Liver (tissue), 10 donors: ENCODE measurements at places on chromosomes 7 and 10. TPM values are rescaled to one million over a fixed set of nuclear protein-coding genes. Genes with fewer than 3 reads are reported as not detected.

CALML3 gene
- not detected for total RNA-seq

HIF1AN gene
- 10.7 TPM for total RNA-seq

OR2A7 gene
- total RNA-seq = 1.6 TPM

PRR15 gene
- 0.98 TPM for total RNA-seq

CFAP70 gene
- total RNA-seq = 2.3 TPM

TUBB8 gene
- not detected for total RNA-seq

OR2A5 gene
- total RNA-seq = not detected

GIMAP5 gene
- 11.1 TPM for total RNA-seq

ZNF804B gene
- total RNA-seq = not detected

GRCh38 chr7:87935384-87935706, 1.3 kb downstream of the ADAM22 start:
- no peaks in the 10 kb centered on the region for H3K36me3 ChIP-seq
- H3K4me1 ChIP-seq = peaks cover 17% of the 10 kb centered on the region
- no peak for DNase-seq
- H3K27me3 ChIP-seq = no peaks in the 10 kb centered on the region
- H3K27ac ChIP-seq = no peak overlapping the region
- peak overlapping the region; percentile 75 for H3K4me3 ChIP-seq

DNA sequence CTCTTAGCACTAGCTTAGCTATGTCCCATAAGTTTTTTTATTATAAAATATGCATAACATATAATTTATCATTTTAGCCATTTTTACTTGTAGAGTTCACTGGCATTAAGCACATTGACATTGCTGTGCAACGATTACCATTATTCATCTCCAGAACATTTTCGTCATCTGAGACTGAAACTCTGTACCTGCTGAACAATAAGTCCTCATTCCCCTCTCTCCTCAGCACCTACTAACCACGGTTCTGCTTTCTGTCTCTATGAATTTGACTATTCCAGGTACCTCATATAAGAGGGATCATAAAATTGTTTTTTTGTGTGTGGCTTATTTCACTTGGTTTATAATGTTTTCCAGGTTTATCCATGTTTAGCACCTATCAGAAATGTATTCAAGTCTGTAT, 64.1 kb downstream of the SHOC2 start:
- H3K4me3 ChIP-seq = no peak overlapping the region
- H3K36me3 ChIP-seq = no peaks in the 10 kb centered on the region
- no peak for DNase-seq
- H3K27ac ChIP-seq = no peak overlapping the region
- no peaks in the 10 kb centered on the region for H3K27me3 ChIP-seq

GRCh38 chr10:63720072-63720537, 198.9 kb downstream of the REEP3 start:
- no peaks in the 10 kb centered on the region for H3K27me3 ChIP-seq
- DNase-seq = peak; percentile 44
- no peak overlapping the region for H3K27ac ChIP-seq
- peaks cover 28% of the 10 kb centered on the region for H3K4me1 ChIP-seq
- H3K36me3 ChIP-seq = no peaks in the 10 kb centered on the region

DNA sequence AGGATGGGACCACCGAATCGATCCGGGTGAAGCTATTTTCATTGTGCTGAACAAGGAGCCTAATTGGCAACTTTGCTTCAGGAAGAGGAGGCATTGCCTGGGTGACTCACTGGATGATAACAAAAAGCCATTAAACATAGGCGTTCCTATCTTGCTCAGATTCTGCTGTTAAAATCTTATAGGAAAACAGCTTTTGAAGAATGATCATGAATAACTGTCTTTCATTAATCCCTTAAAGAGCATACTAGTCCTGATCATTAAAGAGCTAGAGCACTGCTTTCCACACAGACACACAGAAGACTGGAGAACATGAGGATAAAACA, 174.2 kb upstream of the IMMP2L start:
- no peak overlapping the region for H3K27ac ChIP-seq
- no peak for DNase-seq
- H3K27me3 ChIP-seq = no peaks in the 10 kb centered on the region
- H3K36me3 ChIP-seq = peaks cover 25% of the 10 kb centered on the region

DNA sequence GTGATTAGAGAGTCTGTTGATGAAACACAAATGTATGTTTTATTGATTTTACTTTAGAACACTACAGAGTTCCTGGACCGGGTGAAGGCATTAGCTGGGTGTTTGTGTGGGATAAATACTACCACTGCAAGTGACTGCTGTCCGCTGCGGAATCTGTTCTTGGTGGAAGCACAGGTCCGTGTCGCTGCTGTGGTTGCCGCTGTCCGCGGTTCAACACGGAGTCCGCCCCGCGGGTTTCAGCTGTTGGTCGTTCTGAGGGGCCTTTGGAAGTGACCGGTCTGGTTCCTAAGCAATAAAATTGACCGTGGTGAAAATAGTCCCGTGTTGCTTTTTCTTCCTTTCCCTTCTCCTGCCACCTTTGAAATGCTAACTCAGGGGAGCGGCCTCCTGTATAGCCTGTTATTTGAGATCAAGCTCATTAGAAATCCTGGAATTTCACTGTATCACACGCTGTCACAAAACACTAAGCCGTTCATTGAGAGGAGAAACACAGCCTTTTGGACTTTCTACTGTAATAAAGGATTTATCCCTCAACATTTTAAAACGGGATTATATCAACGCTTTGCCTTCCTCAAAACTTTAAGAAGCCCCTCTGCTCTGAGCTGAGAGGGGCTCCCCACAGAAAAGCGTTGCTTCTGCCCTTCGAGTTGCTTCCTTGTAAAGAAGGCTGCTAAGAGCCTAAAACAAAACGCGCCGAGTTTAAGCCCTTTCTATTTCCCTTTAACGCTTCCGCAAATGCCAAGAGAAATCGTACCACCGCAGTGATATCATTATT, 2.6 kb downstream of the NKX6-2 start:
- H3K27me3 ChIP-seq = no peaks in the 10 kb centered on the region
- no peak overlapping the region for H3K27ac ChIP-seq
- DNase-seq = no peak

DNA sequence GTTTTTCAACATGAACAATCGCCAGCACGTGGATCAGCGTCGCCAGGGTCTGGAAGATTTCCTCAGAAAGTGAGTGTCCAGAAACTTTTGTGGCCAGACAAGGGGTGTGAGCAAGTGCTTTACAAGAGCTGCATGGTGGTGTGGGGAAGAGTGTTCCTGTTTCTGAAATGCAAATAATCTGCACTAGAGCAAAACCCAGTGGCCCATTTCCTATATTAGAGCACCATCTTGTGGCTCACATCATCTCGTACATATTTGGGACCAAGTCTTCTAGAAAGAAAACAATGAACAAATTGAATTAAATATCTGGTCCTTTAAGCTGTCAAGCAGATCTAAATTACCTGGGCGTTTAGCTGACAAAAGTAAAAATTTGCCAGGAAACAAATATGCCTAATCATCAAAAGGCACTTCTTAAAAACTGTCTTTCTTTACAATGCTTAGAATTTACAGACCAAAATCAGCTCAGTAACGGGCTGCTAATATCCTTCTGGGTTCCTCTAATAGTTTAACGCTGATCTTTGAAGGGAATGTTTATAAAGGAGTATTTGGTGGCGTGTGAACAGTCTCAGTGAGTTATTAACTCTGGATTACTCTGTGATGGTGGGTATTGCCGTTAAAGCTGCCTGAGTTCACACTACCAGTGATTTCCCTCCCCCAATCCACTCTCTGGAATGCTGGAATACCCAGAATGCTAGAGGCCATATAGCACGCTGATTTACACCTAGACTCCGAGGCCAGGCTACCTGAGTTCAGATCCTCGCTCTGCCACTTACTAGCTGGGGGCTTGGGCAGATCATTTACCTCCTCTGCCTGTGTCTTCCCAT, 73.6 kb downstream of the SNX10 start:
- H3K36me3 ChIP-seq = no peaks in the 10 kb centered on the region
- no peak for DNase-seq
- peaks cover 6% of the 10 kb centered on the region for H3K4me1 ChIP-seq
- H3K27ac ChIP-seq = peak overlapping the region; percentile 77

DNA sequence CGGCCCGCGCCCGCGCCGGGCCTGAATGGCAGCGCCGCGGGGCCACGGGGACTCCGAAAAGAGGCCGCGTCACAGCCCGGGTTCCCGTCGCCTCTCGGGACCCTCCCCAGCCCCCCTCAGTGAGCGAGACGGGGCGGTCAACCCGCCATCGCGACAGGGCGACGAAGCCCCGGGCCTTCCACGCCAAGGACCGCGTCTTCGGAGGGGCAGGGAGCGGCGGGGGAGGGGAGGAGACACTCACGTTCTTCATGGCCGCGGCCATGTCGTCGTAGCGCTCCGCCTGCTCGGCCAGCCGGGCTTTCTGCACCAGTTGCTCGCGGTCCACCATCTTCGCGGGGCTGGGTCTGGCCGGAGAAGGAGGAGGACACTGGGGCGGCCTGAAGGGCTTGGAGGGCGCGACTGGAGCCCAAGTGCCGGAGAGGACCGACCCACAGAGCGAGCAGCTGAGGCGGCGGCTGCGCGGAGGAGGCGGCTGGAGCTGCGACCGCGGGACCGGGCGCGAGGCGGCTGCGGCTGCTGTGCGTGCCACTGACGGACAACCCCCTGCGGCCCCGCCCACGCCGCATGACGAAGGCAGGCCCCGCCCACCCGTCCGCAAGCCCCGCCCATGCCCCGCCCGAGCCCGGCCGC, at the start of gene YWHAG:
YWHAG (minus strand) TSS at position 511 of the 630 bp plus-strand sequence; CDS start at position 328, 183 bp downstream.
- H3K36me3 ChIP-seq = peaks cover 2% of the 10 kb centered on the region
- peak within 1 kb of the TSS; percentile 82 for H3K4me3 ChIP-seq
- H3K27me3 ChIP-seq = no peaks in the 10 kb centered on the region
- H3K4me1 ChIP-seq = peaks cover 16% of the 10 kb centered on the region
- H3K27ac ChIP-seq = peak within 1 kb of the TSS; percentile 99
- DNase-seq = peak; percentile 98

GRCh38 chr10:91378061-91378460, 32.1 kb upstream of the HECTD2 start:
- no peak overlapping the region for H3K27ac ChIP-seq
- H3K27me3 ChIP-seq = no peaks in the 10 kb centered on the region
- H3K4me1 ChIP-seq = no peaks in the 10 kb centered on the region
- H3K4me3 ChIP-seq = no peak overlapping the region
- no peak for DNase-seq
- H3K36me3 ChIP-seq = no peaks in the 10 kb centered on the region

DNA sequence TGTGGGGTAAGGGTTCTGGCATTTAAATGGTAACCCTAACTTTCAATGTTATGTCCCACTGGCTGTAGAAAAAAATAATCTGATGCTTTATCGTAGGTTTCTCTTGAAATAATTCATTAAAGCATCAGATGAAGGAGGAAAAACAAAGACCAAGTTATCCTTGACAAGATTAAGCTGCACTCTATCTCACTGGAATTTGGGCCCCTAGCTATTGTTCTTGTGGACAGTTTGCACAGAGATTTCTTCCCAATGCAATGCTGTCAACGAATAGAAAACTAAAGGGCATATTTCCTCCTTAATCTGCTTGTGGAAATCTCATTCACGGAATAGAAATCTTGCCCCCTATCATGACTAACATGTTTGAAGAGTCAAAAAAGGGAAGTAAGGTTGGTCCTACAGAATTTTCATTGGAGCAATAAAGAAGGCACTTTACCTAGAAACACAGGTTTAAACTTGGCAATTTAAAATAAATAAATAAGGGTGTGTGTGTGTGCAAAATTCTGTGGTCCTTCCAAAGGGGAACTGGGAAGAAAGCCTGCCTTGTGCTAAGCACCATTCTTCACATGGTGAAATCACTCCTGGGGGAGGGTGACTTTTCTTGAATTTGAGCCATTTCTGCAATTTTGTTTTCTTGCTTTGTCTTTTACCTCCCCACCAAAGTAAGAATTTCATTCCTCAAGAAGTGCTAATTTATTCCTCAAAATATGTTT, 242.8 kb downstream of the GLI3 start:
- no peaks in the 10 kb centered on the region for H3K4me1 ChIP-seq
- DNase-seq = no peak
- H3K36me3 ChIP-seq = no peaks in the 10 kb centered on the region
- no peaks in the 10 kb centered on the region for H3K27me3 ChIP-seq
- H3K4me3 ChIP-seq = no peak overlapping the region

DNA sequence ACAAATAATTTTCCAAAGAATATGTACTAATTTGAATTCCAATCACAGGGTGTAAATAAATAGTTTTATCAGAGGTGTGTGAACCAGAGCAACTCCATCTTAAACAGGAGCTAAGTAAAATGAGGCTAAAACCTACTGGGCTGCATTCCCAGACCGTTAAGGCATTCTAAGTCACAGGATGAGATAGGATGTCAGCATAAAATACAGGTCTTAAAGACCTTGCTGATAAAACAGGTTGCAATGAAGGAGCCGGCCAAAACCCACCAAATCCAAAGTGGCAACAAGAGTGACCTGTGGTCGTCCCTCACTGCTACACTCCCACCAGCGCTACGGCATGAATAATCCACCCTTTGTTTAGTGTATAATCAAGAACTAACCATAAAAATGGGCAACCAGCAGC, 291.7 kb upstream of the SEMA3D start:
- no peak for DNase-seq
- no peak overlapping the region for H3K27ac ChIP-seq
- no peaks in the 10 kb centered on the region for H3K36me3 ChIP-seq
- H3K4me1 ChIP-seq = no peaks in the 10 kb centered on the region

DNA sequence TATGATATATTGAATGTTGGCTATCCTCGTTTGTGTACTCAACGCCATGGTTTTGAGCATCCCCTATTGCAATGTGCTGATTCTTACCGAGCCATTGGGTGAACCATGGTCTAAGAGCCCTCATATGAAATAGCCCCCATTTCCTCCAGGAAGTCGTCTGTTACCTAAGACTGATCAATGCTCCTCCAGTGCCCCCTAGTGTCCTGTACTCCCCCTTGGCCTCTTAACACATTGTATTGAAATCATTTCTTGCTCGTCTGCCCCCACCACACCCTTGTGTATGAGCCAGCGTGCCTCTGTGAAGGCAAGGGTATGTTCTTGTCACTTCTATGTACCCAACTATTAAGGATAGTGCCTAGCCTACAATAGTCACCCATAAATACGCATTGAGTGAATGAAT, 11.2 kb upstream of the SLC35B4 start:
- no peaks in the 10 kb centered on the region for H3K36me3 ChIP-seq
- peaks cover 4% of the 10 kb centered on the region for H3K4me1 ChIP-seq
- no peak overlapping the region for H3K27ac ChIP-seq
- peak; percentile 51 for DNase-seq

- no peaks in the 10 kb centered on the region for H3K27me3 ChIP-seq
- H3K4me1 ChIP-seq = no peaks in the 10 kb centered on the region
- H3K36me3 ChIP-seq = no peaks in the 10 kb centered on the region
- DNase-seq = no peak
These were observed 90.3 kb downstream of the FRMPD2 start for GRCh38 chr10:48184224-48184623.

DNA sequence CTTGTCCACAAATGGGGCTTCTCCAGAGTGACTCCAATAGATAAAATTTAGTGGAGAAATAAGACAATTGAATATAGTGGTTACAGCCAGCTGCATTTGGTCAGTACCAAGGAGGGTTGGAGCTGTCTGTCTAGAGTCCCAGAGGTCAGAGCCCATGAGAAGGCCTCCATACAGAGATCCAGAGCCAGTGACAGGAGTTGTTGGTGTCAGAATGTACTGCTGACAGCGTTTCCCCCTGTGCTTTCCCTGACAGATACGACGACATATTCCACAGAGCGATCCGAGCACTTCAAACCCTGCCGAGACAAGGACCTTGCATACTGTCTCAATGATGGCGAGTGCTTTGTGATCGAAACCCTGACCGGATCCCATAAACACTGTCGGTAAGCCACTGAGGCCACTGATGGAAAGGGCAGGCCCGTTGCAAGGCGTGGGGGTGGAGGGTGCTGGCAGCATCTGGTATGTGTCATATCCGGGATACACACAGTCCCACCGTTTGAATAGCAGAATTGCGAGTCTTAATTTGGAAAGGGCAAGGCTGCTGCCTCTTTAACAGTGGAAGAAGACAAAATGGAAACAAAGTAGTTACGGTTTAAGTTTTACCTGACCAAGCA, 483.6 kb downstream of the NRG3 start:
- no peak overlapping the region for H3K27ac ChIP-seq
- no peaks in the 10 kb centered on the region for H3K36me3 ChIP-seq
